ENCODE measurements at places on chromosomes 13 and 19.

- peak; percentile 4 for DNase-seq
Observed at GRCh38 chr19:18985257-18985656, 44.2 kb upstream of the HOMER3 start.

DNA sequence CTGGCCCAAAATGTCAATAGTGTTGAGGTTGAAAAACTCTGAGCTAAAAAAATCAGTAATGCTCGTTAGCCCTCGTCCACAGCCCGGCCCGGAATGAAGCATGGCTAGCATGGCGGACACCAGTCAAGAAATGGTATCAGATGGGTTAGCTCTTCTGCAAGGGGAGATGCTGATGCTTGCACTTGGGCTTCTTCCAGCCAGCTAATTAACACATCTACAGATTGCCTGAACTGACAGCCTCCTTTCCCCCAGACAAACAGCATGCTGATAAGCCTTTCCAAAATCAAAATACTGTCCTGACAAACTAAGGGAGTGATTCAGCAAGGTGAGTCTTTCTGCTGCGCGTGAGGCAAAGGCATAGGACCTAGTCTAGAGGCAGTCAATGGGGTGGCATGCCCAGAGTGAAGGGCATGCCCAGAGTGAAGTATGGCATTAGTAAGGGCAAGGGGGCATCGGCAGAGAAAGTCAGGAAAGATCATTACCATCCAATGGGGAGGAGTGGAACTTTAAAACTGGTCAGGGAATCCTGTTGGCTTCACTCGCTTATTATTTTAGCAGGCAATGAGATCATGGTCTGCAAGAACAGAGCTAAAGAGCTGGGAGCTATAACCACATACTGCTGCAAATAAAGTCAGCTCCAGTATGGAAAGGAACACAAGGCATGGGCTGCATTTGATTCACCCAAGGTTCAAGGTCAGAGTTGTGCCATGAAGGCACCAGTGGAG, 30.2 kb upstream of the UBE2L5 start:
- no peak for DNase-seq

- DNase-seq: no peak
Observed at GRCh38 chr13:105655046-105655445, 880.4 kb downstream of the EFNB2 start.

GRCh38 chr19:48837687-48838086, 1.4 kb upstream of the HSD17B14 start:
- no peak for DNase-seq

DNA sequence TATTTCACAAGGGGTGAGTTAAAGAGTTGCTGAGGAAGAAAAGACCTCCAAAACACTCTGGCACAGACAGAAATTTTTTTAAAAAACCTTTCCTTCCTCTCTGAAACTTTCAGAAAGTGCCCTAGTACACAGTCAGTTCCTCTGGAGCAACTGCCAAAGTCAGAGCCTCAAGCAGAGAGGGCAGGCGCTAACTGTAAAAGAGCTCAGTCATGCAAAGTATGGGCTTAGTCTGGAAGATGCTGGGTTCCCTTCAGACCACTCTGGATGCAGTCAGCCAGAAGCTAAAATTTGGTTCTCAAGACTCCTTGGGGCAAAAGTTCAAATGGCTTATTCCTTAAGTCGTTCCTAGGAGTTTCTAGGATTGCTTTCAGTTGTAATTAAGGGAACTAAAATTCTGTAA, 671.6 kb downstream of the PCDH9 start:
- no peak for DNase-seq
